Muscle of arm (tissue), 14 donors: ENCODE measurements at places on chromosomes 3 and 15. TPM values are rescaled to one million over a fixed set of nuclear protein-coding genes. Genes with fewer than 3 reads are reported as not detected.

Gene GPR171
- polyA plus RNA-seq: not detected

Gene SLC28A1
- polyA plus RNA-seq: 0.57 TPM

Gene OR5K2
- polyA plus RNA-seq: 0.73 TPM

Gene HGD
- polyA plus RNA-seq: 0.66 TPM

Gene ZNF385D
- polyA plus RNA-seq: 23.1 TPM

Gene KNG1
- polyA plus RNA-seq: 0.33 TPM

Gene CYP19A1
- 0.92 TPM for polyA plus RNA-seq

Gene LRRC31
- polyA plus RNA-seq: not detected

Gene UCN2
- not detected for polyA plus RNA-seq

Gene PLA2G4F
- polyA plus RNA-seq: not detected

Gene GALNT15
- 1.1 TPM for polyA plus RNA-seq

Gene MNS1
- 5.4 TPM for polyA plus RNA-seq

Gene IL1RAP
- 12.7 TPM for polyA plus RNA-seq

Gene HRG
- 0.17 TPM for polyA plus RNA-seq

Gene CHRD
- polyA plus RNA-seq: 15.6 TPM

Gene CHSY1
- polyA plus RNA-seq: 34.0 TPM

Gene ALPK3
- 84.7 TPM for polyA plus RNA-seq

Gene PLD1
- polyA plus RNA-seq: 11.5 TPM

Gene LPCAT4
- 48.7 TPM for polyA plus RNA-seq

Gene TASOR
- 42.6 TPM for polyA plus RNA-seq

Gene PRSS50
- polyA plus RNA-seq: 0.14 TPM

Gene GPR87
- polyA plus RNA-seq: not detected

Gene CILP
- polyA plus RNA-seq: 15.9 TPM
